ENCODE measurements at places on chromosomes 3 and 15.

DNA sequence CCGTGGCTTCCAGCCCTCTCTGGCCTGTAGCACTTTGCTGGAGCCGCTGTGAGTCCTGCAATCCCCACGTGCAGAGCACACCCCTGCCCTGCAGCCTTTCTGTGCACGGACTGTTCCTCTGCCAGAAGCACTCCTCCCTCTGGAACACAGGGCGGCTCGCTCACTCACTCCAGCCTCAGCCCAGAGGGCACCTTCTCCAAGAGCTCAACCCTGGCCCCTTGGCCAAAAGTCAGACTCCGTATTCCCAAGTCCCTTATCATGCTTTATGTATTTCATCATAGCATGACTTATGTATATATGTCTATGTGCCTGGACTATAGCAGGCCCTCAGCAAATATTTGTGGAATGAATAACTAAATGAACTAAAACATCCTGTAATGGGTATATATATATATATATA, 63.2 kb downstream of the ASB7 start:
- DNase-seq, result no peak

GRCh38 chr3:53694666-53695323, 151.4 kb downstream of the CHDH start:
- DNase-seq, result no peak

- no peak for DNase-seq
Measured at GRCh38 chr3:71045212-71045916, 538.2 kb downstream of the FOXP1 start.

- DNase-seq, result no peak
Measured at GRCh38 chr3:31250116-31250777, 282.5 kb upstream of the STT3B start.

DNA sequence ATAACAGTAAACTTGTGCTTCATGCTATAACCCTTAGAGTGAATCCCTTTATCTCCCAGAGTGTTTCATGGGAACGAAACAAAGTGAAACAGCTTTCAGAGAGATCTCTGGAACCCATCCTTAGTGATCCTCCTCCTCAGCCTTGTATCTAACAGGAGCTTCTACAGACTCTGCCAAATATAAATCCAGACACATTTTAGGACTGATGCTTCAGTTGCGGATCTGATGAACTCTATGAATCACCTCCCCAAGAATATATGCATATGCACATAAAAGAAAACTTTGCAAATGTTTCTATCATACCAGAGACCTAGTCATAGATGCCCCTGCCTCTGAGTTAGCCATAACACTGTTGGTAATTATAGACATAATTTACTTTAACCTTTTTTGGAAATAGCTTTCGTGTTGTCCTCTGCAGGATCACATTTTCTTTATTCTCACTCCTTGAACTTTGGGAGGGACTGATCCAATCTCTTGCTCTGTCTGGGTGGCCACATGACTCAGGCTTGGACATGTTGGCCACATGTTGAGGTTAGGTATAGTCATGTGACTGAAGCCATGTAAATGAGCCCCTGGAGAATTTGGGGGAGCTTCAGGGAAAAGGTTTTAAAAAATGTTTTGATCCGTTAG, 306.4 kb upstream of the CNTN3 start:
- no peak for DNase-seq

DNA sequence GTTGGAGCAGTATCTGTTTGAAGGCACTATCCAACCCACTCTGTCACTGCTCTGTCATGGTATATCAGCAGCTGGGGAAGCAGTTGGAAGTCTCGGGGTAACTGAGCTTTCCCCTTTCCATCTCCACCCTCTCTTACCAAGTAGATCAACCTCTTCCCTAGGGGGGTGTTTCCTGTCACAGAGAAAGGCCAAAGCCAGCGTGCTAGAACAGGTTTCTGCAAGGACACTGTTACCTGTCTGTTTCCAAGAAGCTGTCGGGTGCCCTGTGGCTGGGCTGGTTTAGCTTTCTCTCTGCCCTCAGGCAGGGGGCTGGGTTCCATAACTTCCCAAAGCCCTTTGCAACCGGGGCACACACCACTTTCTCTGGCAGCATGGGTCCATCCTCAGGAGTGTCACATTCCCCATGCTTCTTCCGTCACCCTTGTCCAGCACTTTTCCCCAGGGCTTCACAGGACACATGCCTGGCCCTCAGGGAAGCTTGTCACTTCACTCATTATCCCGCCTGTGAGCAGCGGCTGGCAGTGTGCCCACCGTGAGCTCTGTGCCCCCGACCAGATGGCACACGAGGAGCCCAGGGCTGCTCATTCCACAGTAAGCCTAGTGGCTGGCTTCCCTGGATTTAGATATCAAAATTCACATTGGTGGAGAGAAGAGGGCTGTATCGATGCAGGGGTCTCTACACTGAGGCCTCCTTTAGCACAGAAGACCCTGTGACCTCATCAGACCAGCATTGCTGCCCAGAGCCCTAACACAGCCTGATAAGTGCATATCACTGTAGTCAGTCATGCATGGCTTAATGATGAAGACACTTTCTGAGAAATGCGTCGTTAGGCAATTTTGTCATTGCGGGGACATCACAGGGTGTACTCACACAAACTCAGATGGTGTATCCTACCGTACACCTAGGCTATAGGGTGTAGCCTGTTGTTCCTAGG, 205.8 kb downstream of the SLCO3A1 start:
- DNase-seq, result no peak

GRCh38 chr3:52232279-52233107, 6.5 kb downstream of the TWF2 start:
- no peak for DNase-seq
